ENCODE measurements at places on chromosomes 12 and 14.

DNA sequence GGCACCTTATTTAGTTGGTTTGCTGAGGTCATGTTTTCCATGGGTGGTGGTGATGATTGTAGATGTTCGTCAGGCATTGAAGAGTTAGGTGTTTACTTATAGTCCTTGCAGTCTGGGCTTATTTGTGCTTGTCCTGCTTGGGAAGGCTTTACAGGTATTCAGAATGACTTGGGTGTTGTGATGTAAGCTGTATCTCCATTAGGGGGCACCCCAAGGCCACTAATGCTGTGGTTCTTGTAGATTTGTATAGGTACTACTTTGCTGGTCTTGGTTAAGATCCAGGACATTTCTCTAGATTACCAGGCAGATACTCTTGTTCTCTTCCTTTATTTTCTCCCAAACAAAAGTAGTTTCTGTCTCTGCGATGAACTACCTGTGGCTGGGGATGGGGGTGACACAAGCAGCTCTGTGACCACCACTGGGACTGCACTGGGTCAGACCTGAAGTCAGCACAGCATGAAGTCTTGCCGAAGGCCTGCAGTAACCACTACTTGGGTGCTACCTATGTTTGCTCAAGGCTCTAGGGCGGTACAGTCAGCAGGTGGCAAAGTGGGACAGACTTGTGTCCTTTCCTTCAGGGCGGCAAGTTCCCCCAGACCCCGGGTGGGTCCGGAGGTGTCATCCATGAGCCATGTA is 35.8 kb upstream of the FBXO33 start:
- DNase-seq = no peak

DNA sequence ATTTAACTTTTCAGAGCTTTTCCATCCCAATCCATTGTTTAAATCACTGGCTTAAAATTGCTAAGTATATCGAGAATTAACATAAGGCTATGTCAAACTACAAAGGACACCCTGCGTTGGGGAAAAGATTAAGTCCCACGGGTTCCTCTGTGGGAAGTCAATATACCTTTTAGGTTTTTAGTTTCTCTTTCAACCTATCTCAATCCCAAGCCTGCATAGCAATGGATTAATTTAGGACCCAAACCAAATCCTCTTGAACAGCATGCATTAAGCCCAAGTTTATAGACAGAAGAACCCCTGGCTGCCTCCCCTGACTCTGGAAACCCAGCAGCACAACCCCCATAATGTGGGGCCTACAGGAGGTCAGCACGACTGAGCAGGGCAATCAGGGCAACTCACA is 6.3 kb downstream of the CDCA4 start:
- DNase-seq = no peak

DNA sequence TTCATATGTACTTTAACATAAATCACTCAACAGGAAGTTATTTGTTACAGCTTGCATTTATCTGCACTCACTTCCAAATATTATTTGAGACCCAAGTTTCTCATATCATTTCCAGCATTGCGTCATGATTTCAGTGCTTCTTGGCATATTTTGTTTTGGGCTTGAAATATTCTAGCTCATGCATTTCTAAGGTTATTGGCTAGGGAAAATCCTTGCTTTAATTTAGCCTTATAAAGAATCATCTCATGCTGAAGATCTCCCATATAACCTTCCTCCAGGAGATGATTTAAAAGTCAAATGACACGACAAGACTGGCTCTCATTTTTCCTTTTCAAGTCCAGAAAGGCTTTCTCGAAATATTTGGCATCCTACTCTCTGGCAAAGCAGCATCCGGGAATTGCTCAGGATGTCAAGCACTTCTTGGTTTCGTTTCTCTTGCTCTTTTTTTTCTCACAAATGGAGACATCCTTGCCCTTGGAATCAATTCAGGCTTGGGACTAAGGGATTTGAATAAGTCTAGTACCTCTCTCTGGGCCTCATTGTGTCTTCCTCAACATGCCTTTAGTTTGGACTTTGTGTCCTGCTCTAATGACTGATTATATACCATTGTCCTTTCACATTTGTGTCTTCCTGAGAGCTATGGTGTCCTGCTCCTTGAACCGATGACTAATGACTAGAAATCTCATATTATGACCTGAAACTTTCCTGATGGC is 295.0 kb downstream of the RMST start:
- DNase-seq = no peak

GRCh38 chr14:60093080-60093479 is 1.4 kb downstream of the PCNX4 start:
- DNase-seq = no peak

GRCh38 chr12:113870035-113870434 is 96.1 kb downstream of the RBM19 start:
- no peak for DNase-seq

- peak; percentile 75 for DNase-seq
Observed at GRCh38 chr14:38042322-38042721, 165.4 kb upstream of the SSTR1 start.

DNA sequence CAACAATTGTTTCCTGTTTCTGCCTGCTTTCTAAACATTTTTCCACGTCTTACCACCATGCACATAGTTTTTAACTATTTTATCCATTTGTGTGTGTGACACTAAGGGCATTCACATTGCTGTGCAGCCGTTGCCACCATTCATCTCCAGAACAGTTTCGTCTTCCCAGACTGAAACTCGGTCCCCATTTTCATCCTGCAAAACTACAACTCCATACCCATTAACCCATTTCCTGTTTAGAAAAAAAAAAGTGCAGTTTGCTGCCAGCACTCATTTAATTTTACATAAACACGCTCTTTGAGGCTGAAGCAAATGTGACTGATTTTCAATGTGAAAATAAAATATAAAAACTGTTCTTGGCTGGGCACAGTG is 15.5 kb downstream of the UBC start:
- no peak for DNase-seq

DNA sequence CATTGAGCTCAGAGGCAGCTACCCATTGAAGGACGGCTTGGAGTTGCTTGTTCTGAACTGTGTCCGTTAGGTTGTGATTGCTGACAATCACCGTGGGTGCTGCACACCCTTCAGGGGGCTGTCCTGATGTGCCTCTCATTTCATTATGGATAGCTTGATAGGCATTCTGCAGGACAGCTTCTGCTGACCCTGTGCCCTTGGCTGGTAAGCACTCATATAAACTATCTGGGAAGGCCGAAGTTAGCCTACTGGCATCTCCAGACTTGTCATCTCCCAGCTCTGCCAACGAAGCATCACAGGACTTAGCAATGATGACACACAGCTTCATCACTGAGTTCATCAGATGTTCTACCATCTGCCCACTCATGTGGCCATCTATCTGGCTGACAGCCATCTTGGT is 22.3 kb downstream of the AKAP3 start:
- no peak for DNase-seq

- no peak for DNase-seq
Observed at GRCh38 chr14:42628602-42629001, 1021.9 kb downstream of the LRFN5 start.

- DNase-seq = no peak
Observed at GRCh38 chr12:53489242-53489864, 9.9 kb downstream of the MAP3K12 start.

- no peak for DNase-seq
Observed at GRCh38 chr12:114174326-114174725, 208.2 kb upstream of the RBM19 start.

DNA sequence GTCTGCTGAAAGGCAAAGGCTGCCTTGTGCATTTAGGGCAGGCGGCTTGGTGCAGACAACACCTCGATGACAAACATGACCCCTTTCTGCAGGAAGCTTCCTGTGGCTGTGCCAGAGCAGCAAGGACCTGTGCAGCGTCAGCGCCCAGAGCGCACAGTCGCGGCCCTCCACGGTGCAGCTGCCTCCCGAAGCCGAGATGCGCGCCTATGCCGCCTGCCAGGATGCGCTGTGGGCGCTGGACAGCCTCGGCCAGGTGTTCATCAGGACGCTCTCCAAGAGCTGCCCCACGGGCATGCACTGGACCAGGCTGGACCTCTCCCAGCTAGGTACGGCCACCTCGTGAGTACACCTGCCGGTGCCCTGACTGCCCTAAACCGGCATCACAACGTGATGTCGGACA is 57.3 kb downstream of the ANKRD9 start:
- no peak for DNase-seq

DNA sequence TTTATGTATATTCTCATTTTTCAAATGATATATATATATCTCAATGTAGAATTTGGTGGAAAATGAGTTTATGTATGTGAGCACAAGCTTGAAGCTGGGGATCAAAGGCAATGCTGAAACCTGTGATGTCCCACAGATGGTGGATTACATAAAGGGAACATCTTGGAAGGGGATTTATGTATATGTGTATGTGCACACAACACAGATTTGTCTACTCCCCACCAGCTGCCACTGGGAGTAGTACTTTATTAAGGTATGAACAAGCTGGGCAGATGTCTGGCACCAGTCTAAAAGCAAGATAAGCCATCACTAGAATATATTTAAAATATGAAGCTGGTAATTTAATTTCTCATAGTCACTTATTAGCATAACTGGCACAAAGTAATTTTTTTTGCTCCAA is 895.6 kb downstream of the SLC6A15 start:
- DNase-seq = no peak

DNA sequence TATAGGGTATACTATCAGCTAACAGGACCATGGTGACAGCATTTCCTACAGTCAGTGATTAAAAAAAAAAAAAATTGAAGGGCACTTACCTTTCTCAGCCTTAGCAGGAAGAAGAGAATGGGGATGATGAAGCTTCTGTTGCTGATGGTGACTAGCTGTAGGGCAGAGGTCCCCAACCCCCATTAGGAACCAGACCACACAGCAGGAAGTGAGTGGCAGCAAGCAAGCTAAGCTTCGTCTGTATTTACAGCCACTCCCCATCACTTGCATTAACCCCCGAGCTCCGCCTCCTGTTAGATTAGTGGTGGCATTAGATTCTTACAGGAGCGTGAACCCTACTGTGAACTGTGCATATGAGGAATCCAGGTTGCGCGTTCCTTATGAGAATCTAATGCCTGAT is 91.3 kb upstream of the USP44 start:
- no peak for DNase-seq

- DNase-seq = no peak
Observed at GRCh38 chr14:35147711-35148110, 25.4 kb downstream of the PRORP start.

DNA sequence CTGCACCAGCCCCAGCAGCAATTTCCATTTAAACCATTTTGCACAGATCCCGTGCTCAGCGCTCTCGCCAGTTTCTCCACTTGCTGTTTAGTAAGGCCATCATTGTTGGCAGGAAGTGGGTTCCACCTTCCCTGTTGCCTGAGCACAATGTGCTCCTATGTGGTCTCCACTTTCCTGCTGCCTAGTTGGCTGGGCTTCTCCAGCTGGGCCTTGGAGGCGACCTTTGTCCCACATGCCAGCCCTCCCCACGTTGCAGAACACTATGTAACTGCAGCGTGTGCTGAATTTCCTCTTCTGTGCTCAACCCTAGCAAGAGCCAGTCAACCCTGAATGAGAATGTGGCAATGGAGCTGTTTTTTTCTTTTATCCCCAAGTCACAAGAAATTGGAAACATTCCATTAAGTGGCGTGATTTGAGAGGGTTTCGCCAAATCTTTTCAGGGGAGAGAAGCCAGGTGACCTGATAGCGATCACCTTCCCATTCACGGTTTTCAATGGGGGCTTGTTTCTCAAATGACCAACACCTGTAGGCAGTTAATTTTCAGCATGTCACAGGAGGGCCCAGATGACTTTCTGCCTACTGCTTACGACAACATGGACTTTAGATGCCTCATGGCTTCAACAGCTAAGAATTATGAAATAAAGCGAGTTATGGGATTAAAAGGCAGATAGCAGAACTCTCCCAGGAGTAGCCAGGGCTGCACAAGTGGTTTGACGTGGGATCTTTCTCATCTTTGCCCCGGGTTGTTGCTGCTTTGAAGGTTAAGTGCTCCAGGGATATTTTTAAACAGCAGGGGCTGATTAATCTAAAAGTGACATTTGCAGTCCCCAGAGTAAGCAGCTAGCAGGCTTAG is at the start of gene ACACB:
TSS of gene ACACB (plus strand) at position 830 of the 853 bp plus-strand sequence. CDS start 22,819 bp downstream, outside the sequence.
- DNase-seq = no peak

- DNase-seq = no peak
Observed at GRCh38 chr12:104582739-104583138, 126.0 kb downstream of the CHST11 start.

GRCh38 chr14:55580470-55581341 is 699 bp downstream of the KTN1 start:
- no peak for DNase-seq

GRCh38 chr14:34843011-34843554 is 32.1 kb downstream of the BAZ1A start:
- DNase-seq = peak; percentile 54

- no peak for DNase-seq
Observed at GRCh38 chr14:72649603-72650227, 244.2 kb downstream of the DPF3 start.

DNA sequence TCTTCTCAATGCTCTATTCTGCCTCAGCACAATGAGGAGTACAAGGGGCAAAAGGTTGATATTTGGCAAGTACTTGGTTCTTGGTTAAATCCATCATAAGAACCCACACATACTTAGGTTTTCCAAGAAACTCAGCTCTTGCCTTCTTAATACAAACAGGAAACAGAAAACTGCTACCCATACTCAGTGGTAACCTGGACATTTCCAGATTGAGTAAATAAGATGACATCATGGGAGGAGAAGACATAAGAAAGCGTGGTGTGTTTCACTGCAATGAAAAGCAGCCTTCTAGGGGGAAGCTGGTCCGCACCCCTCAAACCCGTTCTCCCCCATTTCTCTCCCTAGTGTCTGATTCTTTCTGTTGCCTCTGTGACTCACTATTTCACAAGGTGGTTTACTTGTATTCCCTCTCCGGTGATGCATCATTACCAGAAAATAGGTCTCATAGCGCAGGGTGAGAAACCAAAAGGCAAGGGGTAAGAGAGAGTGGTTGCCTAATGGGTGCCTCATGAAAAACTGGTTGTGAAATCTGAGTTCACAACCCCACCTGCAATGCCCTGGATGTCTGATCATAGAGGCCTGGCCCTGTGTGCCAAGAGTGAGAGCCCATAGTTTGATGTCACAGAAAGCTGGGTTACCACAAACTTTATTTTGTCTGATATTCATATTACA is 326.5 kb upstream of the TBX3 start:
- DNase-seq = no peak

- no peak for DNase-seq
Observed at GRCh38 chr12:106345746-106346145, 11.8 kb upstream of the POLR3B start.

- no peak for DNase-seq
Observed at GRCh38 chr14:75127903-75128595, 1.2 kb upstream of the NEK9 start.

GRCh38 chr12:12016284-12017100 is 54.2 kb upstream of the BCL2L14 start:
- DNase-seq = no peak
